ENCODE measurements at places on chromosomes 5 and 9.
A peak's percentile ranks its signal among the peaks of the same experiment; 100 is the strongest.

DNA sequence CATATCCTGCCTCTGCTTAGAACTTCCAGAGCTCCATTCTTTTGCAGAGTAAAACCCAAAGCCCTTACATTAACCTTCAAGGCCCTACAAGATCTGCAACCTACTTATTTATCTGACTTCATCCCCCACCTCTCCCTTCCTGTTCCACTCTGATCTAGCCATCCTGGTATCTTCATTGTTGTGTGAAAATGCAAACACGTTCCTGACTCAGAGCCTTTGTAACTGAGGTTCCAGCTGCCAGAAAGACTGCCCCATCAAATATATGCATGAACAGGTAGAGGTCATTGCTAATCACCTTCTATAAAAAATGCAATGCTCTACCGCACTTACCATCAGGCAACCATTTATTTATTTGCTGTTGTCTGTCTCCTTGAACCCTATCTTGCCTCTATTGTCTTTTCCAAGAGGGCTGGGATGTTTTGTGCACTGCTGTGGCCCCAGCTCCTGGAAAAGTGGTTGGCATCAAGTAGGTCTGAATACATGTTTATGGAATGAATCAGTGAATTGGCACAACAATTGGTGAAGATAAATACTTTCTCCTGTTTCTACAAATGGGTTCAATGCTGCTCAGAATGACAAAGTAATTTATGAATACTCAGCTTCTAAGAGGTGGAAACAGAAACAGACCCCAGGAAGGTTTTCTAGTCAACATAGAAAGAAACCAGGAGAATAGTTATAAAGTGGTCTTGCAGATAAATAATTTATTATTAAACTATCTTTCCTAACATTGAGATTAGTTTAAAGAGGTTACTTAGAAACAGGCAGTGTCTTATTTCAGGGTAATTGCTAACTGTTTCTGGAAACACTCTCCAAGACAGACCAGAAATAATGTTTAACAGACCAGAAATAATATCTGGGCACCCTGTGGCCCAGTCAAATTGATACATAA is 230.6 kb upstream of the CD180 start:
- DNase-seq, result no peak

GRCh38 chr9:87088192-87088591 is 140.9 kb upstream of the GAS1 start:
- DNase-seq, result no peak

- DNase-seq, result no peak
These were observed 19.4 kb downstream of the EFNA5 start for GRCh38 chr5:107651325-107651724.

DNA sequence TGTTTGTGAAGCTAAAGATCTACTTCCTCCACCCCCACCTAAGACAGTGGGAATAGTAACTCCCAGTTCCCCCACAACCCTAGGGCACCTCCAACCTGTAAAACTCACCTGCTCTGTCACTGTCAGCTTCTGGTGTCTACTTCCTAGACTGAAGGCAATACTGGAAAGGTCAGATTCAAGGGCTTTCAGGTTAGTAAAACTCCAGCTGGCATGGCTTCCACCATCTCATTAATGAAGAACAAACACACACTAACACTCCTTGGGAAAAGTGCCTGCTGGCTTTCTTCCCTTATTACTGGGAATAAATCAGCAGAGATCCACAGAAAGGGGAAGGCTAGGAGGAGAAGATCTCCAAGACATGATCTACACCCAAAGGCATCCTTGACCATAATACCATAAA is 109.9 kb downstream of the TMEM174 start:
- DNase-seq, result no peak

DNA sequence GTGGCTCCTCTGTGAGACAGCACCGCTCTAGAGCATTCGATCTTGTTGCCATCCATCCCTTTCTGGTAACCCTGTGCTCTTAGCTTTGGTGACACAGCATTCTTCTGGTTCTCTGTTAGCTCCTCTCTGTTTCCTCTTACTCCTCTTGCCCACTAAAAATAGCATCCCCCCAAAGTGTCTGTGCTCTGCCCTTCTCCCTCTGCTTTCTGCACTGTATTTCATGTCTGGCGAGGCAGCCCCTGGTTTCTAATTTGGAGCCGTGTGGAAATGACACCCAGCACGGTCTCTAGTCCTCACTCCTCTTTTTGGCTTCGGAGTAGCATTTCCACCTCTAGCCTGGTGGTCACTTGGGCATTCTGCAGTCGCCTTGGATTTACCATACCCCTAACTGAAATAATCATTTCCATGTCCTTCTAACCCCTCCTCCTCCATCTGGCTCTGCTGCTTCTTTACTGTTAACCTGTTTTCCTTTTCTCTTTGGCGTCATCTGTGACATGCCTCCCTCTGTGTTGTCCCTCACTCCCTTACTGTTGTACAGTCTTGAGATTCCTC is 23.8 kb downstream of the NPR3 start:
- DNase-seq, result no peak

- no peak for DNase-seq
These were observed 11.2 kb downstream of the GPSM1 start for GRCh38 chr9:136338511-136338910.

GRCh38 chr5:999724-1000123 is 8.9 kb upstream of the NKD2 start:
- no peak for DNase-seq

DNA sequence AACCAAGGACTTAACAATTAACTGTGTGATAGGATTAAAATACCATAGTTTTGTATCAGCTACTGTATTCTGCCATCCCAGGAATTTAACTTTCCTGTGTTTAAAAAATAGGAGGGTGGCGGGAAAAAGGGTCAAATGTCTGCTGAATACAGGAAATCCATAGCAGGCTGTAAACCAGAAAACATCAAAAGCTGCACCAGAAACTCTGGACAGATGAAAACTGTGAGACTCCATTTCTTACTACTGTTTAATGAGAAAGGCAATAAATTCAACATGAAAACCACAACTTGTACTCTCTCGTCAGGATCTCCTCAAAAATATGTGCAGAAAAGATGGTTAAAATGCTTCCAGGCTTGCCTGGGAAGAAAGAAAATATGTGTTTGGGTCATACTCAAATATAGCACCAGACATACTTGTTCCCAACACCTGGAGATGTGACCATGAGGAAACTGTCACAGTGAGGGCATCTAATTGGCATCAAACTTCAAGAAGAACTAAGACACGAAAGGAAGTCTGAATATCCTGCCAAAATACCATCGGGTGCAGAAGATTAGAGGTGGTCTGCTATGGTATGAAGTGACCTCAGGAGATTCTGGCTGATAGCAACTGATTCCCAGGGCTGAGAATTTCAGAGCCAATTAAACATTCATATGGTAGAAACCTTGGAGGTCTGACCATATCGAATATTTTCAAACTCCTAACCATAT is 164.7 kb upstream of the TARS1 start:
- DNase-seq, result no peak

- no peak for DNase-seq
These were observed 94.6 kb downstream of the KDM4C start for GRCh38 chr9:6852243-6852963.

DNA sequence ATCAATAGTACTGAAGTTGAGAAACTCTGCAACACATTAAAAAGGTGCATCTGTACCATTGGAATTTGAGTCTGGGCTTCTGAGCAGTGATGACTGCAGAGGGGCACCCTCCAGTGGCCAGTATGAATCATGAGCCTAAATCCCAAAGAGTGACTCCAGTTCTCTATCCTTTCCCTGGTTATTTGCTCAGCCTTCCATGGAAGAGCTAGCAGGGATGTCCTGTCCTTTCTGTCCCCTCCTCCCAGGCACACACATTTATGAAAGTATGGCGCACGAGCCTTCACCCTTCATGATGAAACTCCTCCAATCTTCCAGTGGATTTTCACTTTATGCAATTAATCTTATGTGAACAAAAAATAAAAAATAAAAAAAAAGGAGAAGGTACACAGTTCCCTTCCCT is 81.0 kb downstream of the ESM1 start:
- DNase-seq, result no peak

DNA sequence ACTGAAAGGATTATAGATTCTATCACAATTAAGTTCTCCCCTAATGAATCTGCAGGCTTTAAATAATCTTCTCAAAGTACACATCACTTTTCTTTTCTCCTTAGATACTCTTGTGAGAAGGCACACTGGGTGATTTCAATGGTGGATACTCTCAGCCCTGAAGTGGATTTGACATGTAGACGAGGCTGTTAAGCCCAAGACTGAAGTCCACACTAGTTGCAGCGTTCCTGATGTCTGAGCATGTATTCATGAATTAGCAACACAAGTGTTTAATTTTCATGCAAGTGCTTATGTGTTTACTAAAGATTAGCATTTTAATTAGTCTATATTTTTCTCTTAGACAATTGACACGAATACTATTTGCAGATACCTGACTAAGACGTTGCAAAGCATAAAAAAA is 218.9 kb downstream of the TMEM161B start:
- no peak for DNase-seq

- no peak for DNase-seq
These were observed 233.8 kb downstream of the HSPA4 start for GRCh38 chr5:133285583-133286021.

DNA sequence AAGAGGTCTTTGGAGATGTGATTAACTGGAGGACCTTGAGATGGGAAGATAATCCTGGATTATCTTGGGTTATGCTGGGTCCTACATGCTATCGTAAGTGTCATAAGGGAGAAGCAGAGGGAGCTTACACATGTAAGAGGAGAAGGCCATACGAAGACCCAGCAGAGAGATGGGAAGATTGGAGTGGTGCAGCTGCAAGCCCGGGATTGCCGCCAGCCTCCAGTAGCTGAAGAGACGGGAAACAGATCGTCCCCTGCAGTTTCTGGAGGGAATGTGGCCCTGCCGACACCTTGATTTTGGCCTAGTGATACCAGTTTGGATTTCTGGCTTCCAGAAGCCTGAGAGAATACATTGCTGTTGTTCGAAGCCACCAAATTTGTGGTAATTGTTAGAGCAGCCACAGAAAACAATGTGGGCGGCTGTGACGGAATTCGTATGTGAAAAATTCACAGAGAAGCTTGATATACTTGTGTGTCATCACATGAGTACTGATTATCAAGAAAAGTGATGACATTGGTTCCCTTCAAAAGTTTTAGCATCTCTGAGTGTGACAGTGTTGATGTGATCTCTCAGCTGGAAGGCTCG is 86.9 kb downstream of the CYFIP2 start:
- DNase-seq, result peak; percentile 61

DNA sequence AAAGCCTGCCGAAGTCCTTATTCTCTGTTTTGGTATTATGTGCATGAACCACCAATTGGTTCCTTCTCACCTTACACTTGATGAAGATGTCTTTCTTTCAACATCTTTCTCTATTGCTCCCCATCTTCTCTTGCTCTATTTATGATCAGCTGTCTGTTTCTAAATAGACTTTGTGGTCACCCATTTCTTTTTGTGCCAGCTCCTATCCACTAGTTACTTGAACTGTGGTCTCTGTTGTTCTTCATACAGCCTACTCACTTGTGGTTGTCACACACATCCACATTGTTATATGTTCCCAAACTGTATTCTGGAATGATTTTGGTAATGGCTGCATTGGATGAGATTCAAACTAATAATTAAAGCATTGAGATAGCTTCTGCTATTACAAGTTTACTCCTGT is 11.4 kb downstream of the VCAN start:
- DNase-seq, result no peak

GRCh38 chr5:110018509-110018908 is 328.8 kb downstream of the MAN2A1 start:
- DNase-seq, result no peak

GRCh38 chr9:114434878-114435311 is 47.1 kb upstream of the AKNA start:
- peak; percentile 22 for DNase-seq

GRCh38 chr5:51347704-51348103 is 35.5 kb upstream of the ISL1 start:
- no peak for DNase-seq

DNA sequence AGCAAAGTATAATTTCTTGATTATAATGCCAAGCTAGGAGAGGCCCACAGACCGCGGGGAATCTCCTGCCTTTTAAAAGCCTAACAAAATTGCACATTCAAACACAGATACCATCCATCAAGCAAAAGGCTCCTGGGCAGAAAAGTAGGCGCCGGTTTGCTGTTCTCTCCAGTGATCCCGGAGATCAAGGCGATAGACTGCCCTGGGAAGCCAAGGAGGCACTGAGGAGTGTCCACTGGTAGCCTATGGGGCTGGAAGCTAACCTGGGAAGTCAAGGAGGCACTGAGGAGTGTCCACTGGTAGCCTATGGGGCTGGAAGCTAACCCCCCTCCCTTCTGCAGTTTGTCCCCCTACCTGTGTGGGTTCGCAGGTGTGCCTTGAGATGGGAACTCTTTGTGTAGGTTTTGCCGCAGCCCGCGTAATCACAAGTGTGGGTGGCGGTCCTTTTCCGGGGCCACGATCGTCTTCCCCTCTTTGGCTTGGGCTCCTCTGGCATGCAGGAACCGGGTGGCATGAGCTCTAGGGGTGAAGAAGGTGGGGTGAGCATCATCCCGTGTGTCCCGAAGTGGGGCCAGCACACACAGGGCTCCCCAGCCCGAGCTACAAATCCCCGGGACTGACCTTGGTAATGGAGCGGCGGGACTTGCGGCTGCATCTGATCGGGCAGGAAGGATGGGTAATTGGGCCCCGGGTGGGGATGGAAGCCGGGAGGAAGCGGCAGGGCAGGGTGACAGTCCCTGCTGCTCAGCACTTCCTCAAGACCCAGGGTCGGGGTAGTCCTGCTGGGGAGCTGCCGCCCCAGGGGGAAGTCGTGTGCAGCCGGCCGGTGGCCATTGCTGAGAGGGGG is 2.7 kb downstream of the KLF4 start:
- DNase-seq, result no peak

GRCh38 chr9:12815888-12816287 is 41.1 kb downstream of the LURAP1L start:
- DNase-seq, result no peak

DNA sequence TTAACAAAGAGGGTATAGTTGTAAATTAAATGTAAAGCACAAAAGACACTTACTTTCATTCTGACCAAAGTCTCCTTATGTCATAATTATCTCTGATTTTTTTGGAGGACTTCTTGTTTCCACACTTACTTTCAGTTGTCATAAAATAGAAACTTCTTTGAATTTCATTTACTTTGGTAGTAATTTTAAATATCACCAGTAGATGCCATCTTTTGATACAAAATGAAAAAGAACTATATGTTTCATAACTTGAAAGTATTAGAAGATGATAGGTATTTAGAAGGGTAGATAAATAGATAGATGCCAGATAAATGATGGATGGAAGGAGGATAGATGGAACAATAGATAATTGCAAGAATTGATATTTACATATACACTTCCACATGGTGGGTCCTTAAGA is 1865.3 kb upstream of the CDH9 start:
- no peak for DNase-seq

GRCh38 chr9:70581955-70582350 is 167.5 kb upstream of the KLF9 start:
- no peak for DNase-seq

GRCh38 chr5:168140241-168140640 is 151.2 kb upstream of the WWC1 start:
- DNase-seq, result no peak

Measured in activated T-cell treated with anti-CD3 and anti-CD28 coated beads, Interleukin-2, amount 50 U/mL, for 72 hours (primary cell).